8988T (cell line): ENCODE measurements at places on chromosomes 7 and 10.

DNA sequence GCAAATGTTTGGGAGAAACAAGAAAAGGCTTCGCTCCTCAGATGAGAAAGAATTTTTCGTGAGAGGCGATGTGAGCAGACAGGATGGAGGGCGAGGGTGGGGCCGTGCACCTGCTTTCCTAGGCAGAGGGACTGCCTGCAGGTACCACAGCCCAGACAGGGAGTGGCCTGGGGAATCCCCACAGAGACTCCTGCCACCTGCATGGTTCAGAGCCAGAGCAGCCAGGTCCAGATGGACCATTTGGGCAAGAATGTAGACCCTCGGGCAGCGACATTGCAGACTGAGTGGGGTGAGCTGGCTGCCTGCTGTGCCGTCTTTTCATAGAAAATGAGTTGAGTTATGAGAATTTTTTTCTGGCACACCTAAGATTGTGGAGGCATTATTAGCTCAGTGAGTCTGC, 216.8 kb downstream of the SNX10 start:
- no peak for DNase-seq

DNA sequence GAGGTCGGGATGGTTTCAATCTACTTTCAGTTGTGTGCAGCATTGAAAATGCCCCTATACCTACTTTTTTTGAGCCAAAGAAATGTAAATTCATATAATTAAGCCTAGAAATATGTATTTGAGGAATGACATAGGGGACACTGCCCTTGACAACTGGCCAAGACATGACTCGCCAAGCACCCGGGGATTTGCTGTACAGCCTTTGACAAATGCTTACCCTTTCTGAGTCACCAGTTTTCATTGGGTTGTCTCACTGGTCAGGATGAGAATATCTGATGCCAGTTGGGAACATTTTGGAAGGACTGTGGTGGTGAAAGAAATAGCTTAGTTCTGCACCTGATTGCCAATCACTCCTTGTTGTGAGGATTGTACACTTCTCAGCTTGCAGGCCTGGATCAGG, 166.8 kb upstream of the HABP2 start:
- DNase-seq: no peak

DNA sequence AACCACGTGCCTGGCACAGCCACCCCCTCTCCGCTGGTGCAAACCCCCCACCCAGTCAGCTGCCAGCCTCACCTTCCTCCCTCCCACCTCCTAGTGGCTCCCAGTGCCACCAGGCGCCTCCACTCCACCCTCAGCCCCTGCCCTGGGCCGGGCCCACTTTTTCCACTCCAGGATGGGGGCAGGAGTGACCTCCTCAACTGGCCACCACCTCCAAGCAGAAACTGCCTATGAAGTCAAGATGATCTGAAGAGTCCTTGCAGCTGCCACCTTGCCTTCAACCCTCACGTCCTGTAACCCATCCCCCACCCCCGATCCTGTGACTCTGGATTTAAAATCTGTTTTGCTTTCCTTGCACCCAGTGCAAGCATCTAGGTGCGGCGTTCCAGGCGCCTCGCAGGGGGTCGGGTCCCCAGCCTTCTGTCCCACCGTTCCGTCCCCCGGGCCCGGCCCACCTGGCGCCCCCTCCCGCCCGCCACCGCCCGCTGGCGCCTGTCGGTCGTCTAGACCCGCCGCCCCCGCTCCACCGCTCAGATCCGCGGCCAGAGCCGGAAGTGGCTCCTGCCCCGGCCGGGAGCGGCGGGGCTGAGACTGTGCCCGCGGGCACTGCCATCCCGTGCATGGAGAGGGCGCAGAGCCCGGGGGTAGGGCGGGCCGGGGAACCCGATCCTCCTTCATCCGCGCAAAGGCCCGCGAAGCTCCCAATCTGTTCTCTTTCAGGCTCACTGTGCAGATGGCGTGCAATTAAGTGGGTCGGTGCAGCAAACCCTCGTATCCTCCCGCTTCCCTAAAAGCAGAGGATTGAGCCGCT, 51.2 kb upstream of the GTF2I start:
- DNase-seq: no peak

DNA sequence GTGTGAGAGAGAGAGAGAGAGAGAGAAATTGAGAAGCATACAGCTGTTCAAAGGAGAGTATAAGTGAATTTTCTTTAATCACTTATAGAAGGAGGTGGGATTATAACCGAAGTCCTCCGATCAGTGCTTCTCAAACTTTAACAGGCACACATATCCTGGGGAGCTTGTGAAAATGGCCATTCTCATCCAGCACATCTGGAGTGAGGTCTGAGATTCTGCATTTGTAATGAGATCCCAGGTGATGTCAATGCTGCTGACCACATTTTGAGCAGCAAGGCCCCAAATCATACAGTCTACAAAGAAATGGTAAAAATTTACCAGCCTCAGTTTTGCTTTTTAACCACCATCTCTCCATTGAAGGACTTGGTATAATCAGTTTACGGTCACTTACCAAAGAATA, 219.0 kb downstream of the PTEN start:
- no peak for DNase-seq

DNA sequence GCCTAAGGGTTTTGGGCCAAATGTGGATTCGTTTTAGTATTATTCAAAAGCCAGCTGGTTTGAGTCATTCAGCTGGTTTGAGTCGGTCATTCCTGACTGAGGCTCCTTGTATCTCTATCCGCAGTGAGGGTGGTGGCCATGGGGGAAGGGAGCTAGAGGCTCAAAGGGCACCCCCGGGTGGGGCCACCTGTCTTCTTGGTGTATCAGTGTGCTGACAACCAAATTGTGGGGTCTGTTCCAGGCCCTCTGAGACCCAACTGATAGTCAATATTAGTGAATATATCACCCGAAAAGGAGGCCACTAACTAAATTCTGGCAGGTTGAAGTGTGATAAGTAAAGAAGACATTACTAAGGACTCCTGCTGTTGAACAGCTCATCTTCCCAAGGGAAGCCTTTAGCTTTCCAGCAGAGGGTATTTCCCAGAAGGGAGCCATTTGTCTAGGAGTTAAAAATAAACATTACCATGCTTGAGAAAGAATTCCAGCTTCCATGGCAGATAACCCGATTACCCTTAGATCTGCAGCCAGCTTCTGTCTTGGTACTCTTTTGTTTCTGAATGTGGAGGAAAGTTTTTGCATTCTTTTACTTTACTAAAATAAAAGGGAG, 29.9 kb upstream of the DDX50 start:
- DNase-seq: no peak

DNA sequence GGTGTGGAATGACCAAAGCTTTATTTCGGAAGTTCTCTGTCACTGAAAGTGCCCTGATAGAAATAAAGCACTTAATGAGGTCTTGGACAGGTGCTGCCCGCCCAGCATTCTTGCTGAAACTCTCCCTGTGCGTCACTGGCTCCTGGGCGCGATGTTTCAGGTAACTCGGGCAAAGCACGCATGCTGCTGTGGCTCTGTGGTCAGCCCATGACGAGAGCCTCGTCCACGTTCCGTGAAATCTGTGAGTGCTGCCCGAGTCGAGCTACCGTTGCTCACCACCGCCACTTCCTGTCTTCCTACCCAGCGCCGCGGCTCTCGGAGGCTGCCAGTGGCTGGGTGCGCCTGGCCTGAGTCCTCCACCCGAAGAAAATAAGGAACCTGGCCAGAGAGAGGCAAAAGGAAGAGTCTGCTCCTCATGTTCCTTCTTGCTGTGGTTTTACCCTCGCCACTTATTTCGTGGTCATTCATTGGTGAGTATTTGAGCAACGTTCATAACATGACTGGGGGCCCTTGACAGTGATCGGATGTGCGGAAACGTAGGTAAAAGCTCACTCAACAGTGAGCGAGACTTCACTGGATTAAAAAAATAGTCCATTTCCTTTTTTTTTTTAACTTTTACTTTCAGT, 95.5 kb downstream of the MAP3K8 start:
- no peak for DNase-seq

GRCh38 chr7:8228766-8229674, 32.9 kb downstream of the ICA1 start:
- DNase-seq: no peak

DNA sequence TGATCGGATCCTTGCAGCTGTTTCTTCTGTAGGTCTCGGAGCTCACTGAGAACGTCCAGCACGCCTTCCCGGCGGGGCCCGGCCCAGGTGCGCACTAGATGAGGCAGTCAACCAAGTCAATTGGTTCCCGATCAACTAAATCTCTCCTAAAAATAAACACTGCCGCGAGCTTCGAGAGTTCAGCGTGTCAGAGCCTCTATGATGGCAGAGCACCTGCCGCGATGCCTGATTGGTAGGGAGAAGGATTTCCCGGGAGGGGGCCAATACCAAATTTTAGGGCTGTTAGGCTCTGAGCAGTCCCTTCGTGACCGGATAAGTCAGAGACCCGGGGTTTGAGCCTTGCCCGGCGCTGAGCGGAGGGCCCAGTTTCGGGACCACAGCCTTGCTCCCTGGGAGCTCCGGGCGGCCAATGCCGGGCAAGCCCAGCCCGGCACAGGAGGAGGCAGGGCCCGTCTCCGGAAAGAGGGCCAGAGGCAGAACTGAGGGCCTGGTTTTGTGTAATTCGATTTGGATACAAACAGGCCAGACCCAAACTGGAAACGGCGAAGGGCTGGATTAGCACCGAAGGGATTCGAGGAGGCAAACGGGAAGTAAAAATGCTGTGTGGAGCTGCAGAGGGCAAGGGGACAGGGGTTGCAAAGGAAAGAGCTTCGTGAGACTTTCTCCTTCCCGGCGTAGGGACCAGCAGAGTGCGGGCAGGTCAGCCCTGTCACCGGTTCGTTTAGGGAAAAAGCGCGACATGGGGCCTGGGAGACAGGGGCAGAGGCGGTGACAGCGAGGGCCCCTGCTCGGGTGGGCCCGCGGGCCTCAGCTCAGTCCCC, 569 bp downstream of the SLC26A5 start:
- no peak for DNase-seq

DNA sequence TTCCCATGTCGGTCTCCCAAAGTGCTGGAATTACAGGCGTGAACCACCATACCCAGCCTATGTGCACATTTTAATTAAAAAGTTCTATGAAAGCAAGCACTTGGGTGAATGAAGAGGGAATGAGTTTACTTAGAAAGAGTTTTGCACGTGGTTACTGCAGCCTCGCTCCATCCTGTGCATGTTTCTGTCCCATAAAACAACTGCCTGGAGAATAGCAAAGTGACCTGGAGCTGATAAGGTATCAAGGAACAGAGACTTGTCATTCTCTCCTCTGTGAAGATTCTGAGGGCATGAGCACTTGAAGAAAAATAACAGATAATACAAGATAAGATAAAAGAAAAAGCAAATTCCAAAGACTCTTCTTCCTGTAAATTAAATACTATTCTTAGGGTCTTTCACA, 112.2 kb upstream of the JCAD start:
- no peak for DNase-seq

- DNase-seq: no peak
Measured at GRCh38 chr10:63438506-63439498, 27.0 kb downstream of the JMJD1C start.

DNA sequence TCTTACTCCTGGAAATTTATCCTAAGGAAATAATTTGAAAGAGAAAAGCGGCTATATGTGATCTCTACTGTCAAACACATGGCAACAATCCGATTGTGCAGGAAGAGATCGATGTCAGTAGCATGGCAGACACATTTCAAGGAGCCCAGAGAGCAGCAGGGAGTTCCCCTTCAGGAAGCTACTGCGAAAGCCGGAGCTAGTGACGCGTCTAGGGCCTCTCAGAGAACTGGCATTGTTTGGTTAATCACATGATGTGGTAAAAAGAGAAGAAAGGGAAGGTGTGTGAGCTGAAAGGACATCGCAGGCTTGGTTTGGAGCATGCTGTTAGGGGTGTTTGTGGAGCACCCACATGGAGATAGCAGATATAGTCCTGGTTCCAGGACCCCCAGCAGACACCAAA, 74.9 kb downstream of the BEND7 start:
- no peak for DNase-seq

GRCh38 chr7:15921576-15921975, 235.1 kb upstream of the MEOX2 start:
- DNase-seq: no peak

- no peak for DNase-seq
Measured at GRCh38 chr7:150903606-150904005, 51.3 kb downstream of the AOC1 start.

- DNase-seq: no peak
Measured at GRCh38 chr10:110174201-110174600, 33.2 kb upstream of the MXI1 start.

DNA sequence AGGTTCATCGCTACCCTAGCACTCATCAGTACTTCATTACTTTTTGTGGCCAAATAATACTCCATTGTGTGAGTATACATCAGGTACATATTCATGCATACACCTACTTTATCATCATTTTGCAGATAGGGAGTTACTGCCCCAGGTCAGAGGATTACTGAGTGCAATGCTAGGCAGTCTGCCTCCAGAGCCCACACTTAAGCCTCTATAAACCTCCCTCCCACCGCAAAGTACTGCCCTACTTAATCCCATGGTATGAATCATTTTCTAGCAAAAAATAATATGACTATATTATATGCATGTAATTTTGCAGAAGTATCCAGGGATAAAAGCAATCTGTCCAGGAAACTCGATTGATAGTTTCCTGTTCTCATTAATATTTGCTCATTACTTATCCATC, 194.3 kb downstream of the GRID1 start:
- DNase-seq: no peak

DNA sequence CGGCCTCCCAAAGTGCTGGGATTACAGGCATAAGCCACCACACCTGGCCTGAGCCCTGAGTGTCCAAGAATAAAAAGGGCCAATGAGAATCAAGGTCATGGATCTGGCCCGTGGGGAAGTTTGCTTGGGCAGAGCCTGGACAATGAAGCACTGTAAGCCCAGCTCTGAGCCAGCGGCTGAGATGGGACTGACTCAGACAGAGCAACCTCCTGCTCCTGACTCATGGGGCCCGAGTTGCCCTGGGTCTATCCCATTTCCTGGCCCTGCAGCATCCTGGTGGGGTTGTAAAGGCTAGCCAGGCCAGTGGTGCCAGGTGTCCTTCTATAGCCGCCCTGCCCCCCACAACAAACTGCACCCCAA, 5.2 kb upstream of the MYH16 start:
- peak; percentile 79 for DNase-seq

- no peak for DNase-seq
Measured at GRCh38 chr10:89649051-89649450, 4.0 kb upstream of the PANK1 start.

GRCh38 chr10:101552442-101552841, 35.6 kb downstream of the POLL start:
- no peak for DNase-seq

GRCh38 chr10:15084502-15084922, 4.1 kb downstream of the ACBD7 start:
- peak; percentile 48 for DNase-seq

DNA sequence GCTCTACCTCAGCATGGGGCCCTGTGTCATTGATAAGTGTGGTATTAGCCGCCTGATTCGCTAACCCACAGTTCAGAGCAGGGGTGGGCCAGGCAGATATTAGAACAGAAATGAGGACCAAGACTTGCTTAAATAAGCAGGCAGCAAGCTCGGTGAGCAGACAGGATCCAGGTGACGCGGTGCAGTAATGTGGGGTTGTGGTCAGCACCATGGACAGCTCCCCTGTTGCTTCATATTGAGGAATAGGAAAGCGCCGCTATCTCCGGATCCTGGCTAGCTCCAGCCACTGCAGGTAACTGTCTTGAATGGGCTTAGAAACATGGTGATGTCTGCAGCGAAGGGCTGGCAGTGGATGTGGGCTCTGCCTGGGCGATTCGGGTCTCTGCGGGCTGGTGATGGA, 51.3 kb upstream of the GPR26 start:
- DNase-seq: no peak

- DNase-seq: no peak
Measured at GRCh38 chr7:131961054-131961680, 404.7 kb upstream of the PODXL start.
